Thymus (tissue), 14 donors: ENCODE measurements at places on chromosomes 2 and 18. TPM values are rescaled to one million over a fixed set of nuclear protein-coding genes. Genes with fewer than 3 reads are reported as not detected.

GRP gene
- not detected for total RNA-seq

CTAGE1 gene
- not detected for total RNA-seq

KATNAL2 gene
- 2.2 TPM for total RNA-seq

FAM161A gene
- 2.2 TPM for total RNA-seq

STPG4 gene
- total RNA-seq = 0.14 TPM

HAUS1 gene
- total RNA-seq = 72.9 TPM

GATA6 gene
- 0.47 TPM for total RNA-seq

PTPRN gene
- 0.14 TPM for total RNA-seq

PLA2R1 gene
- 0.90 TPM for total RNA-seq

STK39 gene
- total RNA-seq = 34.1 TPM

MPPE1 gene
- total RNA-seq = 30.8 TPM

PPM1B gene
- total RNA-seq = 36.3 TPM

BOK gene
- total RNA-seq = 2.5 TPM

RAPH1 gene
- 2.4 TPM for total RNA-seq

CDK15 gene
- total RNA-seq = 0.19 TPM

RNF125 gene
- total RNA-seq = 5.1 TPM

ZNF516 gene
- 5.9 TPM for total RNA-seq

SMYD1 gene
- 0.42 TPM for total RNA-seq

MAPK4 gene
- total RNA-seq = 6.9 TPM

TXNDC2 gene
- total RNA-seq = not detected

GPR17 gene
- under 0.01 TPM for total RNA-seq

IL1B gene
- 3.4 TPM for total RNA-seq

LAMA3 gene
- total RNA-seq = 8.9 TPM

FIGN gene
- 0.09 TPM for total RNA-seq

REG3G gene
- total RNA-seq = 0.09 TPM

ACMSD gene
- not detected for total RNA-seq

ALKAL2 gene
- total RNA-seq = 1.7 TPM

EFR3B gene
- total RNA-seq = 0.33 TPM
